ENCODE measurements at places on chromosomes 16 and 17.

- no peak for DNase-seq
Measured at GRCh38 chr16:3762107-3762750, 44.9 kb upstream of the TRAP1 start.

DNA sequence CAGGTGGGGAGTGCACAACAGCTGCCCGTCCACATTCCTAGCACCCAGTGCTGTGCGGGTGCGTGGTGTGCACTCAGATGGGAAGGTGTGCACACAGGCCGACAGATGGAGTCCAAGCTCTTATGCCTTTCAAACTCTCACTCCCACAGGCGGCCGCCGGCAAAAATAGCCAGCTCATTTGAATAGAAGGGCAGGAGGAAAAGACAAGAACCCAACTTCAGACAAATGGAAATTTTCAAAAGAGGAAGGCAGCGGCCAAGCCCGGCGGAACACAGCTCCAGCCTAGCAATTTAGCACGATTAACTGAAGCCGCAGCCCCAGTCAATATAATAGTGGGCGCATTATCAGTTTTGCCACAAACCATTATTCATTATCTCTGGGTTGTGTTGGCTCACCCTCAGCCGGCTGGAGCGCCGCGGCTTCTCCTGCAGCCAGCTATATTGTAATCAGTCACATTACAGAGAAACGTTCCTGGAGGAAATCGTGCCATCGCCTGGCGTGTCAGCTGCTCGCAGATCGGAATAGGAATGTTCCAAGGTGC is 103.9 kb upstream of the SEC14L1 start:
- DNase-seq, result no peak

- DNase-seq, result no peak
Measured at GRCh38 chr17:12388226-12388625, 277.5 kb upstream of the MYOCD start.

DNA sequence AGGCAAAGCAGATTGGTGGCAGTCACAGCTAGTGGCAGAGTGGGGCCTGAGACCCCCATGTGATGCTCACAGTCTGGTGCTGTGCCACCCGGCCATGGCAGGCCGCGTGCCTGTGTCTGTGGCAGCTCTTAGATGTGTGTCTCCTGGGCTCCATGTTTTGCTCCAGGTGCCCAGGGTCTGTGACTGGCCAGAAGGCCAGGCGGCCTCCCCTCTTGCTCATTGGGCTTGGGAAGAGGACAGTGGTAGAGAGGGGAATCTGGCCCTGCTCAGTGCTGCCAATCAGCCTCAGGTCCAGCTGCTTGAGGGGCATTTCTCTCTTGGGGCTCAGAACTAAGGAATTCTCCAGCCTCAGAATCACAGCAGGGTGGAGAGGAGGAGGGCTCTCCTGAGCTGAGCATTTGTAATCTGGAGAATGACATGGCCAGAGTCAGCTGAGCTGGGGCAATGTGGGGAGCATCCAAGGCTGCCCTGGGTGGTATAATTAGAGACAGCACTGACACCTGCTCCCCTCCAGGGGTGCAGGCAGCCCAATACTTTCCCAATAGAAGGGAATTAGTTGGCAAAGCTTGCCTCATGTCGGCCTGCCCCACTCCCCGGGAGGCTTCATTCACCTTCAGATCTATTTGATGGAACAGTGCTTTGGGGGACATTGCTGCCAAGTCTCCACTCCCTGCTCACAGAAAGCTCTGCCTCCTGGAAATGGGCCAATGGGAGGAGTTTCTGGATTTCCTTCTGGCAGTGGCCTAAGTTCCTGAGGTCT is 2.7 kb upstream of the LASP1NB start:
- no peak for DNase-seq

DNA sequence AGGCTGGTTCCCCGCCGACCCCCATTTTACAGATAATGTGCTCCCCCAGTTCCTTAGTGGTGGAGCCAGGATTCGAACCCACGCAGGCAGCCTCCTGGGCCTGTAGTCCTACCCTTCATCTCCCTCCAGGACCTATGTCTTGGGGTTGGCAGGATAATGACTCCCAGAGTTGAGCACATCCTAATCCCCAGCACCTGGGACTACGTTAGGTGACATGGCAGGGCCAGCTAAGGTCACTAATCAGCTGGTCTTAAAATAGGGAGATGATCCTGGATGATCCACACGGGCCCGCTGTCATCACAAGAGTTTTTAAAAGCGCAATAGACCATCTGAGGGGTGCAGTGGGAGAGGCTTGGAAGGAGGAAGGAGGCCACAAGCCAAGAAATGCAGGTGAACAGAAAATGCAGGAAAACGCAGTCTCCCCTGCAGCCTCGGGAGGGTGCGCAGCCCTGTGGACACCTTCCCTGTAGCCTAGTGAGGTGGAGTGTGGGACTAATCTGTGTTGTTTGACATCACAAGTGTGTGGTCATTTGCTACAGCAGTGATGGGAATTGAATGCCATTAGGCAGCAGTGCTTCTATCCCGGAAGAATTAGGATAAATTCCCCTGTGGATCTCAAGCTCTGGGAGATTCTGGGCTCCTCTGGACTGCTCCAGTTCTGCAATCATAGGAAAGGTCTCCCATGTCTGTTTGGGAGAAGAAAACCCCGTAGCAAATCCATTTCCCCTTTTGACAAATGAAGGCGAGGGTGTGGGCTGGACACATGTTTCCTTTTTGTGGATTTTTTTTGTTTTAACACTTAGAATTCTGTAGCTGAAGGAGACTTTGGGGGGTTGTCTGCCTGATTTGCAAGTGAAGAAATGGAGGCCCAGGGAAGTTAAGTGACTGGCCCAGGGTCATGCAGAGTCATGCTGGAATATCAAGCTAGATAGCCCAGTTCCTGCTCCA is 297.7 kb downstream of the SEC14L1 start:
- DNase-seq, result no peak

GRCh38 chr16:1791256-1791942 is 2.1 kb downstream of the IGFALS start:
- no peak for DNase-seq

DNA sequence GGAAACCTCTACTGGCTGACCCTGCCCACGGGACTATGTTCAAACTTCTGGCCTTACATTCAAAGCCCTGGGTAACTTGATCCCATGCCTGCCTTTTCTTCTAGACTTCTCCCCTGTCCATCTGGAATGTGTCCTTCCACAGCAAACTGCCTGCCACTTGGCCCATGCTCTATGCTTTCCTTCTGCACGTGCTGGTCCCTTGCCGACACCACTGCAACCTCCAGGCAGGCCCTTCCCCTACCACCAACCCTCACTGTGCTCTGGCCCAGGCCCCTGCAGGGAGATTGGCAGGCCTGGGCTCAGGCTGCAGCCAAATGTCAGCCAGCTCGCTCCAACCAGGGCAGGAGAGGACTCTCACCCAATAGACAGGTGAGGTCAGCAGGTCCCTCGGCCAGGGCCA is 11.0 kb downstream of the HSD11B2 start:
- DNase-seq, result no peak

- DNase-seq, result no peak
Measured at GRCh38 chr17:3980381-3981014, 16.3 kb upstream of the ATP2A3 start.

GRCh38 chr17:61416540-61417363 is 17.1 kb downstream of the TBX2 start:
- DNase-seq, result no peak

DNA sequence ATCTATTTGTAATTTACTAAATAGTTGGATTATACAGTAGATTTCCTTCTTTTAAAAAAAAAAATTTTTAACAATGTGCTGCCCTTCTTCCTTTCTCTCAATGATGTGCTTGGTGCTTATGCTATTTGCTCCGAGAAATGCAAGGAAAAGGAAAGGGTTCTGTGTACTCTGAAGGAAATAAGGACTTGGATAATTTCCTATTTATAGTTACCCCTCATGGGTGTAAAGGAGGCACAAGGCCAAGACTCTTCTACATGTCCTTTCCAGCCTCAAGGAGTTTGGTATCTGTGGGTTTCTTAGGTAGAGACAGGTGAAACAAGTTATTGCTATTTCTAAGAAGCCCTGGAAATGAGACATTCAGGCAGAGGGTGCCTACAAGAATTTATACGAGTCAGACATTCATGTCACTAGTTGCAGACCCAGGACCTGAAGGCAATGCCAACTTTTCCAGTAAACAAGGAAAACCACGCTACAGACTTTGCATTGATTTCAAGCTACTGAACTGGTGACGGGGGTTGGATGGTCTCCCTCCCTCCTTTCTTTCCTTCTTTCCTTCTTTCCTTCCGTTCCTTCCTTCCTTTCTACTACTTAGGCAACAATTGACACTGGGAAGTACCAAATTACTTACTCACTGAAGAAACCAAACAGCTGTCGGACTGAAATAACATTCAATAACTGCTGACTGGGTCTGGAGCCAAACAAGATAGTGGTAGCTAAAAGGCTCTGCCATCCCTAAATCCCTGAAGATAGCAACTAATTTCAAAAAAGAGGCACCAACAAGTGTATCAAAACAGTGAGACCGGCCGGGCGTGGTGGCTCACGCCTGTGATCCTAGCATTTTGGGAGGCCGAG is 33.8 kb upstream of the GHDC start:
- DNase-seq, result no peak

GRCh38 chr17:43832168-43832975 is 574 bp downstream of the MPP3 start:
- DNase-seq, result no peak

- DNase-seq, result no peak
Measured at GRCh38 chr17:55319933-55320593, 55.3 kb downstream of the HLF start.

- no peak for DNase-seq
Measured at GRCh38 chr16:23516366-23517137, 6.3 kb upstream of the GGA2 start.

DNA sequence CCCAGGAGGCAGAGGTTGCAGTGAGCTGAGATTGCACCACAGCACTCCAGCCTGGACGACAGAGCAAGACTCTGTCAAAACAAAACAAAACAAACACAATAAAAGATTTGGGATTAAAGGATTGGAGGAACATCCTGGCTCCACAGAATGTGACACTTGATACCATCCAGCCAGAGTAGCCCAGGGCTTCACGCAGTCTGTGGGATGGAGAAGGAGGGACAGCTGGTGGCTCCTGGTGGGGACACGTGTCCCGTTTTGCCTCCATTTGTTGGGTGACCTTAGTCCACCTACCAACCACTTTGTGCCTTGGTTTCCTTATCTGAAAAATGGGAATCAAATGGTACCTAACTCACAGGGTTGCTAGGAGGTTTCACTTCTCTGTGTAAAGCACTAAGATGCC is 12.4 kb upstream of the CYB561 start:
- no peak for DNase-seq

DNA sequence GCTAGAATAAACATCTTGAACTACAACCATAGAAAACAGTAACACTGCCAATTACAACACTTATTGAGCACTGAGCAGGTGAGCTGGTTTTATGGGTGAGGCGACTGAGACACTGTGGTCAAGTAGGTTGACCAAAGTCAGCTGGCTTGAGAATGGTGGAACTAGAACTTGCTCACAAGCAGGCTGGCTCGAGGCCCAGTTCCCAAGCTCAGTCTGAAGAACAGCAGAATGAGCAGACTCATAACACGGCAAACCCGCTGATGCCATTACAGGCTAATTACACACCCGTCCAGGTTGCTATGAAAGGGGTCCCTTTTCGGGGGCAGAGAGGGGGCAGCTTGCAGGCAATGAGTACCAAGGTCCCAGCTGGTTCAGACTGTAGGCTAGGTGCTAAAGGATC is 6.5 kb downstream of the ZZEF1 start:
- DNase-seq, result no peak

DNA sequence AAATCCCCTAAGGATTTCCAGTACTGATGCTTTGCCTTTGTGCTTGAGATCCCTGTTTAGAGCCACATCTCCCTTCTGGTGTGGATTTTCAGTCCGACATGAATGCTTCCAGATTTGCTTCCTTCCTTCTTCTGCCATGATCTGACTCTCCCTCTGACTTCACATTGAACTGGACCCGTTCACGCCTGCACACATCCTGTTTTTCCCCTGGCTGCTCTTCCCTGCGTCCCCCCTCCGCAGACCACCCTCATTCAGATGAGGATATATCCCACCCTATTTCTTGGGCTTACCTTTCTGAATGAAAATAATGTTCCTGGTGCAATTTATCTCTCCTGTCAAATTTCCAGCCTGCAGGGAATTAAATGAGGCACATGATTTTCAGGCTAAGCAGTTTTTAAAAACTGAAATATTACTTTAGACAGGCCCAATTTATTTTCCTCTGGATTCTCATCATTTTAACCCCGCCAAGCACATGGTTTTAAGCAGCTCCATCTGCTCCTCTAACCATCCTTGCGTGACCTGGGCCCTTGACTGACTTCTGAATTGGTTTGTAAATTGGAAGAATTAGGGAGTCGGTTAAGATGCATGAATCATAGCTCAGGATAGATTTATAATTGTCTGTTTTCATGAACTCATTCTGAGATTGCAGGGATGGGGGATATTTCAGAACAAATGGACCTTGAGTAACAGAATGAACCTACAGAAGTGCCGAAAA is 59.2 kb downstream of the BMERB1 start:
- no peak for DNase-seq

- DNase-seq, result no peak
Measured at GRCh38 chr16:81311762-81312161, 3.0 kb upstream of the GAN start.

DNA sequence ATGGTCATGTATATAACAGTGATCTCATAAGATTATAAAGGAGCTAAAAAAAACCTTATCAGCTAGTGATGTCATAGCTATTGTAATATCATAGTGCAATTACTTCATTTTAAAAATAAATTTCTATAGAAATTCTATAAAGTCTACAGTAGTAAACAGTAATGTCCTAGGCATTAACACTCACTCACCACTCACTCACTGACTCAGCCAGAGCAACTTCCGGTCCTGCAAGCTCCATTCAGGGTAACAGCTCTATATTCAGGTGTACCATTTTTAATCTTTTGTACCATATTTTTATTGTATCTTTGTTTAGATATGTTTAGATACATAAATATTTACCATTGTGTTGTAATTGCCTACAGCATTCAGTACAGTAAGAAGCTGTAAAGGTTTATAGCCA is 524.4 kb upstream of the CDH5 start:
- DNase-seq, result no peak

DNA sequence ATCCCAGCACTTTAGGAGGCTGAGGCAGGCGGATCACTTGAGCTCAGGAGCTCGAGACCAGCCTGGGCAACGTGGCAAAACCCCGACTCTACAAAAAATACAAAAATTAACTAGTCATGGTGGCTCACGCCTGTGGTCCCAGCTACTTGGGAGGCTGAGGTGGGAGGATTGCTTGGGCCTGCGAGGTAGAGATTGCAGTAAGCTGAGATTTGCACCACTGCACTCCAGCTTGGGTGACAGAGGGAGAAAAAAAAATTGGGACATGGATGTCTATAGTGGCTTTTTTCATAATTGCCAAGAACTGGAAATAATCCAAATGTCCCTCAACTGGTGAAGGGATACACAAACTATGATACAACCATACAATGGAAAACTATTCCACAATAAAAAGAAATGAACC is 28.6 kb downstream of the OSBPL7 start:
- DNase-seq, result no peak
